ENCODE measurements at places on chromosomes 4 and X. TPM values are rescaled to one million over a fixed set of nuclear protein-coding genes. Genes with fewer than 3 reads are reported as not detected.

The TMEM35A gene
- 9.3 TPM for total RNA-seq

The CXCL3 gene
- not detected for total RNA-seq

The UGT2B7 gene
- total RNA-seq: not detected

The ASMT gene
- total RNA-seq: not detected

The MAMLD1 gene
- 4.2 TPM for total RNA-seq

The SPANXN3 gene
- total RNA-seq: not detected

The UCP1 gene
- total RNA-seq: not detected

The PTTG2 gene
- not detected for total RNA-seq

The AVPR2 gene
- total RNA-seq: 7.9 TPM

The AMOT gene
- total RNA-seq: 7.9 TPM

The P2RY4 gene
- total RNA-seq: 0.27 TPM

The YY2 gene
- 2.4 TPM for total RNA-seq

The PDCL2 gene
- total RNA-seq: not detected

The AP1S2 gene
- 159 TPM for total RNA-seq

The HMGN5 gene
- 4.2 TPM for total RNA-seq

The C4orf46 gene
- 2.8 TPM for total RNA-seq

The MXD4 gene
- total RNA-seq: 63.6 TPM

The FRAS1 gene
- total RNA-seq: 3.9 TPM

The EIF2S3 gene
- total RNA-seq: 158 TPM

The PABPC5 gene
- 4.6 TPM for total RNA-seq

The IQCM gene
- total RNA-seq: not detected

The FAM184B gene
- under 0.01 TPM for total RNA-seq

The CFAP299 gene
- 5.1 TPM for total RNA-seq

The HSFX3 gene
- not detected for total RNA-seq

The MAGT1 gene
- 36.6 TPM for total RNA-seq

The CENPC gene
- total RNA-seq: 25.3 TPM

The NR3C2 gene
- 11.6 TPM for total RNA-seq

The VSIG4 gene
- total RNA-seq: 22.3 TPM

The AREG gene
- 7.3 TPM for total RNA-seq

The PTCHD1 gene
- 9.9 TPM for total RNA-seq

The SYN1 gene
- not detected for total RNA-seq

The MAGEA6 gene
- total RNA-seq: not detected

The MGAT4D gene
- total RNA-seq: not detected

The CCDC110 gene
- total RNA-seq: 7.5 TPM

The ADAMTS3 gene
- 1.1 TPM for total RNA-seq

The SRP72 gene
- 51.7 TPM for total RNA-seq

The OTC gene
- total RNA-seq: not detected

The ADH4 gene
- total RNA-seq: 7.0 TPM

The POF1B gene
- 2.4 TPM for total RNA-seq

The GPAT3 gene
- total RNA-seq: 3.2 TPM

The PHOX2B gene
- total RNA-seq: 0.67 TPM

The PRDX4 gene
- total RNA-seq: 126 TPM

The NEUROG2 gene
- not detected for total RNA-seq

The FGF2 gene
- 54.7 TPM for total RNA-seq

The TMSB15A gene
- 2.0 TPM for total RNA-seq

The MAGEA2B gene
- total RNA-seq: not detected

The GAGE13 gene
- not detected for total RNA-seq

The TMEM31 gene
- not detected for total RNA-seq

The PFKFB1 gene
- total RNA-seq: not detected

The PDGFRA gene
- 92.2 TPM for total RNA-seq

The NDP gene
- not detected for total RNA-seq

The PAGE2 gene
- total RNA-seq: not detected

The SAGE1 gene
- total RNA-seq: not detected

The ZNF157 gene
- not detected for total RNA-seq

The TMEM154 gene
- 6.1 TPM for total RNA-seq

The NR0B1 gene
- total RNA-seq: not detected

The TLR8 gene
- total RNA-seq: 0.47 TPM

The FATE1 gene
- total RNA-seq: not detected

The GALNTL6 gene
- total RNA-seq: not detected

The SLC9B1 gene
- 0.81 TPM for total RNA-seq
